Posterior cingulate gyrus (tissue), 11 donors: ENCODE measurements at places on chromosomes 6 and 20.

GRCh38 chr6:72564231-72564630 lies 57.6 kb upstream of the KCNQ5 start:
- DNase-seq = no peak

- DNase-seq = no peak
Measured at GRCh38 chr6:170444056-170444591, 109.0 kb downstream of the PSMB1 start.

DNA sequence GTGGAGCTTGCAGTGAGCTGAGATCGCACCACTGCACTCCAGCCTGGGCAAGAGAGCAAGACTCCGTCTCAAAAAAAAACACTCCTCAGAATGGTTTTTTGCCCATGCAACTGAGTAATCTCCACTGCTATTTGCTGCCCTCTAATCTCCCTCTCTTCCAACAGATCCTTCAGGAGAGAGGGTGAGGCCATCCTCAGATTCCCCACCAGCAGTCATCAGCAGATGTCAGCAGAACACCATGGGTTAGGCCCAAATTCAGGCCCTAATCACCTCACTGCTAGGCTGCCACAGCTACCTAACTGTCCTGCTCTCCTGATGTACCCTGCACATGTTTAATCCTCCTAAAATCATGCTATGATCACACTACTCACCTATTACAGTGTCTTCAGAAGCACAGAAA lies 63.2 kb upstream of the BEND6 start:
- no peak for DNase-seq

- no peak for DNase-seq
Measured at GRCh38 chr6:77965449-77965848, 312.6 kb downstream of the MEI4 start.

GRCh38 chr6:132972971-132973370 lies 158.6 kb downstream of the RPS12 start:
- DNase-seq = no peak

DNA sequence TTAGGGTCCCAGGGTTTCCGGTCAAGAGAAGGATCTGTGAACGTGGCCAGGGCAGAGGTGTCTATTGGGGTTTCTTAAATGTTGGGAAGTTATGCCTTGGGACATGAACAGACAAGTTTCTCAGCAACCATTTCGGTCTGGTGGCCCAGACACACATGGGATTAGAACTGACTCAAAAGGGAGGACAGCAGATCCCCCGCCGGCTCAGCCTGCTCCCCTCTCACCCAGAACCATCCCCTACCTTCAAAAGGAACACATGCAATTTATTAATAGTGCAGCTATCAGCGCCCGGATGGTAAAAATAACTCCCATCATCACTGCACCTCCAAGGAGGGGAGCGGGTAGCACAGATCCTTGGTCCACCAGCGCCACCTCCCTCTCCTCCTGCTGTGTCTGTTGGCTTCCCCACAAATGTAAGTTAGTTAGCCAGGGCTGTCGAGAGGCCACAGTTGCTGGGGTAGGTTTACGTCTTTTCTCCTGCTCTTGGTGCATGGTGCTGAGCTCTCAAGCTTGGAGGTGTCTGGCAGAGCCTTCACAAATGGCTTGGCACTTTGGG lies 77.1 kb downstream of the TRAM2 start:
- no peak for DNase-seq

DNA sequence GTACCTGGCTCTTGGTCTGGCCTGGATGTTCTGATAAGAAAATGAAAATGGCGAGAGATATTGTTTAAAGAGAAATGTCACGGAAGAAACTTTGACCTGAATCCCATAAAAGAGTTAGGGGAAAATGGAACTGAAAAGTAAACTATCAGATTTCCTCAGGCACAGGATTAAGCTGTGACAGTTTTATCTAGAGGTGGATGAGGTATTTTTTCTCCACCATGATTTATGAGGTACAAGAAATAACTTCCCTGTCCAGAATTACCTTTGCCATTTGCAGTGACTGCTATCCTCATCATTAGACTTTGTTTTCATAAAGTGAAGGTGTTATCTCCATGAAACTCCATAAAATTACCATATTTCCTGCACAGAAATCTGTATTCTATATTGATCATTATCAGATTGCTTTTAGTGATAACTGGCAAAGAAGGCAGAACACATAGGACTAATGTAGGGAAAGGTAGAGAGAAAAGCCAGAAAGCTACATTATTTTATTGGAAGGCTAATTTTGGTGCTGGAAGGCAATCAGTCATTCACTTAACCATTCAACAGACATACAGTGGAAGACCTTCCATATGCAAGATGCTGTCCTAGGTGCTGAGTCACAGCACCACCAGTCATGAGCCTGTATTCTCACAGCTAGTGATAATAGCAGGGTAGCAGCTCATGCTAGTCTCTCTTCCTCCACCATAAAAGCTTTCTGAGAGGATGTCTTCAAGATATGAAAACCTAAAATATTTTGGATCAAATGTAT lies 427.3 kb upstream of the CITED2 start:
- no peak for DNase-seq

DNA sequence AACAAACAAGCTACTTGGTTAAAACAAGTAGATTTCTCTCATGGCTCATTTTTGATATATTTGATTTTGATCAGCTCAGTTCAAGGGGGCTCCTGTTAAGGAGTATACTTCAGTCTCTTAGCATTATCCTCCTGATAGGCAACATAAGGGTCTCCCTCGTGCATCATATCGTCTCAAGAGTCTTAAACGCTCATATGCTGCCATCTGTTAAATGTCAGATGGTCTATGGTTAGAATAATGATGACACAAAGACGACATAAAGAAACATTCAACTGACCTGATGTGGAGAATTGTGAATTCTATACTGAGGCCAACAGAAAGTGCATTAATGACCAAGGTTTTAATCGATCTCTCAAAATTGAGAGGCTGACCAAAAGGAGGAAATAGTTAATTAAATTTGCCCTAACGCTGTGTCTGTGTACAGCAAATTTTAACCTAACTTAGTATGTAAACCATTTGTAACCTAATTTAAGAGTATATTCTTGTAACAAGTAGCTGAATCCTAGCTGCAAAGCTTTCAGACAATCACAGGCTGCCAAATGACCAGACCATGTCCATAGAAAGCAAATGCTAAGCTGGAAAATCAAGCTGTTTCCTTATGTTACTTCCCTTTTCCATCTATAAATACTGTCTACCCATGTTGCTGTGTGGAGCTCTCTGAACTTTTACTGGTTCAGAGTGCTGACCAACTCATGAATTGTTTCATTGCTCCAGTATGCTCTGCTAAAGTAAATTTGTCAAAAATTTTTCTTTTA lies 1688.5 kb downstream of the GRIK2 start:
- DNase-seq = no peak
